ENCODE measurements at places on chromosomes 16 and 17.

DNA sequence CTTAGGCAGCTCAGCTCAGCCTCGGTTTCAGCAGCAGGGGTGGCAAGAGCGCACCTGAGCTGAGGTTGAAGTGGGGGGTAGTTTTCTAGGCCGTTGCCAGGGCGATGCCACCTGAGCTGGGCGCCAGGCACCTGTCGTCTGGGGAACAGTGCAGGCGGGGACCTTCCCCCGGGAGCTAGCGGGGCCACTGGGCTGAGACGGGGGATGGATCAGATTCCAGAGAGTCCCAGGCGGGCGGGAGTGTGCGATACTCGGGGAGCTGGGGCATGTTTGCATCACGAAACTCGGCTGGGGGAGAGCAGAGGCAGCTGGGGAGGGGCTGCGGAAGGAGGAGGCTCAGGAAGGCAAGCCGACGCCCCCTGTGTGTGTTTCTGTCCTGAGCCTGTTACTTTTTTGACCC is 477 bp upstream of the CLDN9 start:
- no peak for DNase-seq

DNA sequence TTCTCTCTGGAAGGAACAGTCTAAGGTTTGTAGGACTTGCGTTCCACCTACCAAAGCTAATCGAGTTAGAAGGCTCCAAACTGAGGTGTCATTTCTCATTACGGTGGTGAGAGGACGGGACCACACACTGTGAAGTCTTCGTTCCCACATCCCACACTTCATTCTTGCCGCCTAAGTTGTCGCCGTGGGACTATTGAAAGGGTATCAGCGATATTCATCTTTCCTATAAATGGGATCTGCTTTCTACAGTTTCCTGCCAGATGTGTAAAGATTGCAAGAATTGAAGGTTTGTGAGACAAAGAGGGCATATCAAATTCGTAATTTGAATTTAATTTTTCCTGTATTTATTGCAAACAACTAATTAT is 608 bp upstream of the TRIM37 start:
- no peak for DNase-seq

DNA sequence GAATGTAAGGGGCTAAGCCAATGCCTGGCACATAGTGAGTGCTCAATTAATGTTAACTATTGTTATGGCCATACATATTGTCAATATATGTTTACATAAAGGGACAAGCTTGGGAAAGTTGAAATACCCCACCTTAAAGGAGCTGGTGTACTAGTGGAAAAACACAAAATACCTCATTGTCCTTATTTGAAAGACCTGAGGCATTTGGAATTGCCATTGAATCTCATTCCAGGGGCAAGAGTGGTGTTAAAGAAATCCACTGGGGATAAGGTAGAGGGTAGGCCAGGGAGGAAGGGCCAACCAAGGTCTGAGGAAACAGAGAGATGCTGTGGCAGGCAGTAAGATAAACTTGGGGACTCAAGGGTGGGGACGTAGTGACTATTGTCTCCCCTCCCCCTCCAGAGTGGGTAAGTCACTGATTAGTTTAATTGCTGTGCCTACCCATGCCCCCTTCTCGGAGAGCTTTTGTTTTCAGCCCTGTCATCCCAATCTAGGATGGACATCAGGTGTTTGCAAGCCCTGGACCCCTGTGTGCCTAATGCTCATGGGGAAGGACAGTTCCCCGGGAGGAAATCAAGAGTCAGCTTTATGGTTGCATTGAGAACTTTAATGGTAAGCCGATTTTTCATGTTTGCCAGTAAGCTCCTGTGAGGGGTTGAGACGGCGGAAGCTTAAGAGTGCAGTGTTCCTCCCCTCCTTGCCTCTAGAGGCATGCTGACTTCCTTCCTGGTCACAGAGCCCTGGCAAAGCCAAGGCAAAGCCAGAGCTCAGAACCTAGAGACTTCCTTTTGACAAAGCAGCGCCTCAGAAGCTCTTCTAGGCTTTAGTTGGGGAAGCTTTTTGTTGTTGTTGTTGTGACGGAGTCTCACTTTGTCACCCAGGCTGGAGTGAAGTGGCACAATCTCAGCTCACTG is 2.5 kb upstream of the HEATR9 start:
- DNase-seq = no peak

DNA sequence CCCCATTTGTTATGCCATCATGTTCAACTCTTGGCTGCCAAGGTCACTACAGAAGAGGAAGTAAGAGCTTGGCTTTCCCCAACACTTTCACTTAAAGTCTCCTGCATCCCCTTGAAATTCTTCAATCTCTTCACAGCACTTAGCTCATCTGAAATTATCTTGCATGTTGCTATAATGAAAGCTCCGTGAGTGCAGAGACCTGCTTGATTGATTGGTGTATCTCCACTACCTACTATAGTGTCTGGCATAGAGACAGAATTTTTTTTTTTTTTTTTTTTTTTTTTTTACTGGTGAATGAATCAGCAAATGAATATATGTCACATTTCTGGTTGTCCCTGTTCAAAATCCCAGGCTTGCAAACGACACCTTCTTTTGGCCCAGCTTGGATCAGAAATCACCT is 1.9 kb upstream of the SDR42E1 start:
- DNase-seq = no peak

DNA sequence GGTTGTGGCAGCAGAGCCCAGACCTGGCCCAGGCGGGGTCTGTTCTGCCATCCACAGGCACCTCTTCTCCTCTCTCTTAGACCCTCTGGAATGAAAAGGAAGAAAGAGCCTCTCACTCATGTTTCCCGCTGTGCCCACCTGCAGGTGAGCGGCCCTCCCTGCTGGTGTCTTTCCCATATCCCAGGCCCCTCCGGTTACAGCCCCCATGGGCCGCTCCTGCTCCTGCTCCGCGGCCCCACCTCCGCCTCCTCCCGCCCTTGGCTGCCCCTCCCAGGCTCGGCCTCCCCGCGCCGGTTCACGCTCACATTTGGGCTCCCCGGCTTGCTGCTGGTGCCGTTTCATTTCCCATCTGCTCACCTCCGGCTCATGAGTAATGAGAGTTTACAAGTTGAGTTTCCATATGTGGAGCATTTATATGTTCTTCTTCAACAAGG is 98.7 kb upstream of the SDK2 start:
- DNase-seq = no peak

DNA sequence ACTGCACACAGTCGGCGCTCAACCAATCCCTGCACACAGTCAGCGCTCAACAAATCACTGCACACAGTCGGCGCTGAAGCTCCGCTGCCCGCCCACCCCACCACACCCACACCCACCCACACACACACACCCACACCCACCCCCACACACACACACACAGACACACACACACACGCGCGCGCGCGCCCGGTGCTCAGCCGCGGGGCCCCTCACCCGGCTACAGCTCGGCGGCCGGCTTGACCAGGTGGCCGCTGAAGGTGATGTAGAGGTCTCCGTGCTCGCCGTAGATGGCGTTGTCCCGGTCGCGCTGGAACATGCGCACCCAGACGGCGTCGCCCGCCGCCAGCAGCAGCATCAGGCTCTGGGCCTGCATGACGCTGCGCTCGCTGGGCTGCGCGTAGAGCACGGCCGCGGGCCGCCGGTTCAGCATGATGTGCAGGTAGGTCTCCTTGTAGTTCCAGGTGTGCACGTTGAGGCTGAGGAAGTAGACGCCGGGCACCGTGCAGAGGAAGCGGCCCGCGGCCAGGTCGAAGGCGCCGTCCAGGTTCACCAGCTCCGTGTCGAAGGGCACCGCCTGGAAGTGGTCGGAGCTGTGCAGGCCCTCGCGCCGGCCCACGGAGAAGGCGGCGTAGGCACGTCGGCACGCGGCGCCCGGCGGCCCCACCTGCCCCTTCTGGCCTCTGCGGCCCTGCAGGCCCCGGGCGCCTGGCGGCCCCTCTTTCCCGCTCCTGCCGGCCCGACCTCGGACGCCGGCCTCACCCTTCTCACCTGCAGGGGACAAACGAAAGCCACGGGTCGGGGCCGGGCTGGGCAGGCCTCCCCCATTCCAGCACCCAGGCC is 2.5 kb downstream of the C1QTNF8 start:
- no peak for DNase-seq

- no peak for DNase-seq
Observed at GRCh38 chr16:19291475-19291874, 5.9 kb downstream of the CLEC19A start.

- no peak for DNase-seq
Observed at GRCh38 chr16:85461814-85462713, 151.1 kb upstream of the GSE1 start.

- DNase-seq = no peak
Observed at GRCh38 chr16:50251375-50252081, 14.8 kb upstream of the ADCY7 start.

- no peak for DNase-seq
Observed at GRCh38 chr17:83156408-83156807, 77.0 kb downstream of the METRNL start.

DNA sequence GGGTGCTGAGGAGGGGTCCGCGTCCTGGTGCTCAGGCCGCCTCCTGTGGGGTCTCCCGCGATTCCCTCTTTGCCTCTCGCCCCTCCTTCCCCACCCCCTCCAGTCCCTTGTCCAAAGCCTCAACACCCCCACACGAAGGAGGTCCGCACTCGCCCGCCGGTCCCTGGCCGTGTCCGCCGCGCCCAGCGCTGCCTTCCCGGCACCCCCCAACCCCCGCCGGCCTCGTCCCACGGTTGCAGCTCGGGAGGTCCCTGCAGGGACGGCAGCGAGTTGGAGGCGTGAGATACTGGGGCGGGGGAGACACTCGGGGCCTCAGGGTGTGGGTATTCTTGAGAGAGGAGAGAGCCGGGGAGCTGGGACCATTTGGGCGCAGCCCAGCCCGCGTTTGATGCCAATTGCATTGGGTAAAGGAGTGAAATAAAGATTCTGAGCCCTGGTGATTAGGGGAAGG is 468 bp downstream of the FLYWCH2 start:
- no peak for DNase-seq

GRCh38 chr16:19884611-19885450 is at the start of gene GPRC5B:
Gene GPRC5B (minus strand): TSS chr16:19884848. CDS start chr16:19872845, 12,003 bp downstream.
- no peak for DNase-seq

DNA sequence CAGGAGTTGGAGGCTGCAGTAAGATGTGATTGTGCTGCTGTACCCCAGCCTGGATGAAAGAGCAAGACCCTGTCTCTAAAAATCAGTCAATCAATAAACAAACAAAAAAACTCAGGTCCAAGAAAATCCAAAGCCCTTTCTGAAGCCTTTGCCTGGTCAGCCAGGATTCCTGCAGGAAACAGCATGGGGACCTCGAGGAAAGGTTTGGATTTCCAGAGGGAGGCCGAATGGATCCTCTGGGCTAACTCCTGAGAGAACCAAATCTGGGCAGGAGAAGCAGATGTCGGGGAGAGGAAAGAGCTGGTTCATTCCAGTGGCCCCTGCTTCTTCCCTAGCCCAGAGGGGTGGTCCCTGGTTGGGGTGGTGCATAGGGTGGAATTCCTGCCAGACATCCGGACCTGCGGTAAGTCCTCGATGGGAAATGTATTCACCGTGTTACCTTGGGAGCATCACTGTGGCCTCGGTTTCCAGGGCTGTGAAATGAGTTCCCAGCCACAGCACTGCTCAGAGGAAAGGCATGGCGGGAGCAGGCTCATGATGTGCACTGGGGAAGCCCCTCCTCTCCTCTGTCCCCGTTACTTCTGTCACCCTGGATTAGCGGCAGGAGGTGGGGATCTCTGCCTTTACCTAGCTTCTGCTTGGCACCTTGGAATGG is 75.1 kb downstream of the CYLD start:
- no peak for DNase-seq

DNA sequence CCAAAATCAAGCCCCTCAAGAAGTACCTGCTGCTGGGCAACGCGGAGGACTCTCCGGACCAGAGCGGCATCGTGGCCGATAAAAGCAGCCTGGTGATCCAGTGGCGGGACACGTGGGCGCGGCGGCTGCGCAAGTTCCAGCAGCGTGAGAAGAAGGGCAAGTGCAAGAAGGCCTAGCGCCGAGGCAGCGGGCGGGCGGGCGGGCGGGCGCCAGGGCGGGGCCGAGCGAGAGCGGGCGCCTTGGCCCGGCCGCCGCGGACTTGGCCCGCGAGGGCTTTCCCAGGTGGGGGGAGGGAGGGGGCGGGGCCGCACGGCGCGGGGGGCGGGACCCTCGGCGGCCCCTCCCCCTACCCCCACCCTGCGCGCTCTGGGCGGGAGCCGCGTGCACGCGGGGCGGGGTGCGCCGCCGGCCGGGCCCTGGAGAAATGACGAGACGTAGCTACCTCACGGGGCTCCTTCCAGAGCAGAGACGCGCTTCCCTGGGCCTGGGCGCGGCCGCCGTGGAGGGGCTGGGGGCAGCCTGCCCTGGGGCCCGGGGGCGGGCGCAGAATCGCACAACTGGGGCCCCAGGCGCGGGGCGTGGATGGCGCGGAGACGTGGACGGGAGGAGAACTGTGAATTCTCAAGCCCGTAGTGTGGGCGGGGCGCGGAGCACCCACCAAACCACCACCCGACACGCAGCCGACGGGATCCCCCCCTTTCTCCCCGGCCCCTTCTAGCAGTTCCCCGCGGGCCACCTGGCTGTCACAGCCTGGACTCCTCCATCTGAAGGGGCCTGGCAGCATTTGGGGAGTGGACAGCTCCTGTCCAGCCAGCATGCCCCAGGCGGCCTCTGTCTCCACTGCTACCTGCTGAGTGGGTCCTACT is 218.7 kb downstream of the NTN1 start:
- DNase-seq = no peak

DNA sequence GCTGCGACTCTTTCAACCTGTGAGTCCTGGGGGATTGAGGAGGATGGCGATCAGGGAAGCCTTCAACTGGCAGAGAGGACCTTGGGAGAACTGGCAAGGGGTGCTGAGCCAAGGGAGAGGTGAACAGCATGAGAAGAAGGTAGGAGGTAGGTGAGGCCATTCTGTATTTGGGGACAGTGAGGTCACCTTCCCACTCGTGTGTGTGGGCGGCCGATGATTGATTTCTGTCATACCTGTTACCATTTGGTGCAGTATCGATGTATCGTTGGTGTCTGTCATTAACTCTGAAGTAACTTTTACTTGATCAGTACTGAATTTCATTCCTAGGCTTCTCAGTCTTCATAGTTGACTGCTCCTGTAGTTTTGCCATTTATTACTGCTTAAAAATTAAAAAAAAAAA is 3.8 kb downstream of the ARSG start:
- DNase-seq = no peak

DNA sequence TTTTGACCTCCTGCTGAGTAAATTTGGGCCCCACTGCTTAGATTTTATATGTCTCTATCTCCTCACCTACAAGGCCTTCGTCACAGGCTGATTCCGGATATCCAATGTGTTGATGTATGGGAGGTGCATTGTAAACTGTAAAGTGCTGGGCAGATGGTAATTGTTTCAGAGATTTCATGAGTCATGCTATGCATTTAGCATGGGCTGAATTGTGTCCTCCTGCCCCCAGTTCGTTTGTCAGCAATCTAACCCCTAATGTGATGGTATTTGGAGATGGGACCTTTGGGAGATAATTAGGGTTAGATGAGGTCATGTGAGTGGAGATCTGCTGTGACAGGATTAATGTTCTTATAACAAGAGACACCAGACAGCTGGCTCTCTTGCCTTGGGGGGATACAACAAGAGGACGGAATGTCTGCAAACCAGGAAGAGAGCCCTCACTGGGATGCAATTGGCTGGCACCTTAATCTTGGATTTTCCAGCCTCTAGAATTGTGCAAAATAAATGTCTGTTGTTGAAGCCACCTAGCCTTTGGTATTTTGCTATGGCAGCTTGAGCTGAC is 101.8 kb upstream of the NLRP1 start:
- no peak for DNase-seq
